NCI-H1694 (cell line): ENCODE measurements at places on chromosomes 16 and 17.

DNA sequence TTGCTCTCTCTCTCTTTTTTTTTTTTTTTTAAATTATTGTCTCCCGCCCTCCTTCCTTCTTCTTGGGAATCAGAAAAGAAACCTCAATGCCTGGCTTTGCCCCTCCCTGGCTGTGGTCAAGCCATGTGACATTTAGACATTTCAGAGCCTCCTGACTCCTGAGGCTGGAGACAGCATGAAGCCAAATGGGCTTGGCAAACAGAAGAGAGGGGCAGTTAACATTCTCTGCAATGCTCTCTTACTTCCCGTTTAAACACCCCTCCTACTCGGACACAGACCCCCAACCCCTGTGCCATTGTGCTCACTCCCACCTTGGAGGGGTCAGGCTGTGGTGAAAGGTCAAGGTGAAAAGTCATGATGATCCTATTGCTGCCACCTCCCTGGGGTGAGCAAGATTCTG, 14.7 kb upstream of the MEOX1 start:
- DNase-seq = no peak

DNA sequence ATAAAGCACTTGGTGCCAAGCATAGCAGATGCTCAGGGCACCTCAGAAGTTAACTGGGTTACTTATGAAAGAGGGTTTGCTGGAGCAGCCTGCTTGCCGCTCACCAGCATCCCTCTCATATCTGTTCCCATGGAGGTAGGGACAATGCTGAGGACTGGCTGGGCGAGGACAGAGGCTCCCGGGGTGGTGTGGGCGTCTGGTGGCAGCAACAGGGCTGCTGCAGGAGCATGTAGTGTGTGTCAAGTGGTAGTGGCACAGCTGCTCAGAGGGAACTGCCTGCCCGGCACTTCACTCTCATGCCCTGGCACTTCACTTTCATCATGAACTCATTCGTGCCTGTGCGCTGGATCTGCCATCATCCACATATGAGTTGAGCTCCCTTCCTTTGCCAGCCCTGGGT, 26.9 kb upstream of the ZNHIT3 start:
- DNase-seq = no peak

- no peak for DNase-seq
Measured at GRCh38 chr16:30603945-30604315, 6.3 kb downstream of the ZNF689 start.

DNA sequence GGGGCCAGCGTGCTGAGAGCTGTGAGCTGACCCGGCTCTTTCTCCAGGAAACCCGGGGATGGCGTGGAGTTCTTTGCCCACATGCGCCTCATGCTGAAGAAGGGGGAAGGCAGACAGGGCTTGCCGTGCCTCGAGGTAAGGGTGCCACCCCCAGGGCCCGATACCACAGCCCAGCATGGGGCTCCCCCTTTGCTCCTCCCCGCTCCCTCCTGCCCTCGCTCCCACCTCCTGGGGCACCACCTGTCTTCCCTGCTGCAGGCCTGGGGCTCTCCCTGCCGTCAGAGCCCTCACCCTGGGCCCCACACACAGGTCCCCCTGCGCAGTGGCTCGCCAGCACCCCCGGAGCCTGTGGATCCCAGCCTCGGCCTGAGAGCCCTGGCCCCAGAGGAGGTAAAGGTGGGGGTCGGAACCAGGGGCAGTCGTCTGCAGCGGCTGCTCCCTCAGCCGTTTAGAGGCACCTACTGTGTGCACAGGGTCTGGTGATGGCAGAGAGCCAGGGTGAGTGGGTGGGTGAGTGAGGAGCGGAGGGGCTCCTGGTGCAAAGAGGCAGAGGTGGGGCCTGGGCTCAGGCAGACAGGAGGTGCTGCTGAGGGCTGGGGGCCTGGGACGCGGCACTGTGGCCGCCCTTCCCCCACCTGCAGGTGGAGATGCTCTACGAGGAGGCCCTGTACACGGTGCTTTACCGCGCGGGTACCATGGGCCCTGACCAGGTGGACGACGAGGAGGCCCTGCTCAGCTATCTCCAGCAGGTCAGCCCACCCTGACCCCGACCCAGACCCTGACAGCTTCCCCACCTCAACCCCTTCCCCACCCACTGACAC, 5.6 kb downstream of the BAIAP3 start:
- DNase-seq = no peak

DNA sequence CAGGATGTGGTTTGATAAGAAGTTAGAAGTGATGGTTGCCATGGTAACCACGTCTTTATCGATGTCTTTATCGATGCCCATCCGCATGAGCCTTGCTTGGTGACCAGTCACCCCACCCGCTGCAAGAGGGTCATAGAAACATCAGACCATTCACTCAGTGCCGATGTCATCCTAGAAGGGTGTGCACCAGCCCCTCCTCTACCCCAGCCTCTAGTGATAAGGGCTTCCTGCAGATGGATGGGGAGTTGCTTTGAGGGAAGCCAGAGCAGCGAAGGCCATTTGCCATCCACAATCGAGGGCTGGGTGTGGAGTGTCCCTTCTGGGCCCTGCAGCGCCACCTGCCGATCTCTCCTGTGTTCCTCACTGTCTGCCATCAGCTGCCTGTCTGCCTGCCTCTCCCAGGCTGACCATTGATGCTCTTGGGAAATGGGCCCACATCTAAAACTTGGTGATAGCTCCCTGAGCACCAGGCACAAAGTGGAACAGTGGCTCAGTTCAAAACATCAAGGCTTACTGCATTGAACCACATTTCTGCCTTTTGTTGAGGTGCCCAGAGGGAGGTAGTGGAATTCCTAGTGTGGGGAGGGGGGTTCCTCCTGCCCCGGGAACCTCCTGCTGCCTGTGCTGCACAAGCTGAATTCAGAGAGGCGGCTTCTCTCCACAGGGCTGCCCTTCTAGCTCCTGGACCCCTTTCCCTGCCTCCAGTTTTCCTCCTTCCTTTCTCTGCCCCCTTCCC, 8.9 kb downstream of the CALB2 start:
- peak; percentile 65 for DNase-seq

- DNase-seq = no peak
Measured at GRCh38 chr17:71084219-71084618, 914.9 kb downstream of the KCNJ2 start.

- no peak for DNase-seq
Measured at GRCh38 chr17:8273884-8274444, 14.5 kb upstream of the RANGRF start.

GRCh38 chr17:71830866-71831265, 290.0 kb upstream of the SOX9 start:
- DNase-seq = no peak

GRCh38 chr16:50121721-50122445, 31.2 kb upstream of the TENT4B start:
- DNase-seq = no peak

DNA sequence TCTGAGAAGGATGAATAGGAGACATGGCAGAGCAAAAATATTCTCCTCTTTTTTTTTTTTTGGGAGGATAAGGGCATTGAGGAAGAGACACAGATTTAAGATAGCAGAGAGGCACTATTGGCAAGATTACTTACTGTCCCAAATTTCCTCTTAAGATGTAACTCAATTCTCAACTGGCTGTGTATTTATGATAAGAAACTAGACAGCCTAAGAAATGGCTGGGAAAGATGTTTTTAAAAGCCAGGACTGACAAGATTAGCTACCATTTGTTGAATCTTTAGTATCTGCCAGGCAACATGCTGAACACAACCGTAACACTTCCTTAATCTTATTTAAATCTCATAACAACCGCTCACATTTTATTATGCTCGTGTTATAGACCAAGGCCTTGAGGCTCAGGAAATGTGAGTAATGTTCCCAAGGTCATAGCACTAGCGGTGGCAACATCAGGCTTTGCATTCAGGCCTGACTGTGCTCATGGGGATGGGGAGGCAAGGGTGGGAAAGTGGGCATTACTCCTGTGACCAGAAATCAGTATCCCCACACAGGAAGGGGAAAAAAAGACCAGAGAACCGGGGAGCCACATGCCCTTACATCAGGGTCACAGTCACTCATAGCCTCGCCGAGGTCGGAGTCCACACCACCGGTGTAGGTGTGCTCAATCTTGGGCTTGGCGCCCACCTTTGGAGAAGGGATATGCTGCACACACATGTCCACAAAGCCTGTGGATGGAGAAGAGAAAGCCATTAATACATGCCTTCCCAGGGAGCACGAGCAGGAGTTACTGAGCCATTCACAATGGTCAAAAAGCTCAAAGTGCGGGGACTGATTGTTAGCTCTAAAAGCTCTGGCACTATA, 15.6 kb downstream of the HIGD1B start:
- no peak for DNase-seq

GRCh38 chr16:19044769-19045168, 22.6 kb upstream of the COQ7 start:
- DNase-seq = no peak

GRCh38 chr16:71930013-71930563, 34.8 kb downstream of the IST1 start:
- DNase-seq = no peak

GRCh38 chr16:20191566-20191965, 117.9 kb upstream of the GPR139 start:
- DNase-seq = no peak

DNA sequence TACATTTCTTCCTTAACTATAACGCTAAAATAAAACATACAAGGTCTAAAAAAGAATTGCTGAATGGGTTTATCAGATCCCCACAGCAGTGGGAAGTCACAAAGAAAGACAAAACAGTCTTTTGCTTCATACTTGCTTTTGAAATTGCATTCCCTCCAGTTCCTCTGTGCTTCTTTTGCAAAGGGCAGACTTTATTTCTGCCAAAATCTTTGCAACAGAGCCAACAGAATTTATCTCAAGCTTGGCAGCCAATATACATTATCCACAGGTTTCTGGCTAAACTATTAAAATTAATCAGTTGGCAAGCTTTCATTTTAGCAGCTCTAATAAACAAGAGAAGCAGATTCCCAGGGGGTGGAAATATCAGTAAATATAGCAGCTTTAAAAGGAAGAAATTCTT, 378.9 kb upstream of the CA10 start:
- DNase-seq = no peak

DNA sequence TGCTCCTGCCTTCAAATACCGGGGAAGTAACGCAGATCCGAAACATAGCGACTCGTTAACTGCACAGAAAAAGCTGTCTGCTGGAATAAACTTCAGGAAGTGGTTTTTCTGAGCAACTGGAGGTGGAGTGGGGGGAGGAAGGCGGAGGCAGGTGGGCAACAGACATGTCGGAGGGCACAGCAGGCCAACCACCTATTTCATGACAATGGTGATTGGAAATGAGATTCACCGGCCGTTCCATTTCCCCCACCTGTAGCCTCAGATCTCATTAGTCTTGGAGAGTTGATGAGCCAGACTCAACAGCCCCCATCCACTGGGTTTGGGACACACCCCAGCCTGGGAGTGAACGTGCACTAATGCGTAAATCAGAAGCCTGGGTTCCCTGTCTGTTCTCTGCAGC, 7.7 kb upstream of the PECAM1 start:
- DNase-seq = no peak

DNA sequence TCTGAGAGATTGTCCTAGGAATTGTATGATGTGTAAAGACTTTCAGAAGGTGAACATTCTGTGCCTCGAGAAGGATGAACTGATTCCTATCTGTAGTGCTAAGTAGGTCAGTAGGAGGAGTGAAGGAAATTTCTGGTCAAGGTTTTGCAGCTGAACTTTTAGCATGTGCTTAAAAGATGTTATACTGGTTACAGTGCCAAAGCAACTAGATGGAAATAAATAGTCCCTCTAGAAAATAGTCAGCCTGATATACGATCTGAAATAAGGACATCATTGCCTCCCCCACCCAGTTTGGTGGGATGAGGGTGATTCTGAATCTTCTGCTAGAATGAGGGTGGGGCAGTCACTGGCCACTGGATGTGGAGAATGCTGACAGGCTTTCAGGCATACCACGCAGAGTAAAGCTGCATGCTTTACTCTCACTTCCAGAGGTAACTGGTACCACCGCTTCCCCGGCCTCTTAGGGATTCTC, 57.2 kb upstream of the VPS4A start:
- no peak for DNase-seq

DNA sequence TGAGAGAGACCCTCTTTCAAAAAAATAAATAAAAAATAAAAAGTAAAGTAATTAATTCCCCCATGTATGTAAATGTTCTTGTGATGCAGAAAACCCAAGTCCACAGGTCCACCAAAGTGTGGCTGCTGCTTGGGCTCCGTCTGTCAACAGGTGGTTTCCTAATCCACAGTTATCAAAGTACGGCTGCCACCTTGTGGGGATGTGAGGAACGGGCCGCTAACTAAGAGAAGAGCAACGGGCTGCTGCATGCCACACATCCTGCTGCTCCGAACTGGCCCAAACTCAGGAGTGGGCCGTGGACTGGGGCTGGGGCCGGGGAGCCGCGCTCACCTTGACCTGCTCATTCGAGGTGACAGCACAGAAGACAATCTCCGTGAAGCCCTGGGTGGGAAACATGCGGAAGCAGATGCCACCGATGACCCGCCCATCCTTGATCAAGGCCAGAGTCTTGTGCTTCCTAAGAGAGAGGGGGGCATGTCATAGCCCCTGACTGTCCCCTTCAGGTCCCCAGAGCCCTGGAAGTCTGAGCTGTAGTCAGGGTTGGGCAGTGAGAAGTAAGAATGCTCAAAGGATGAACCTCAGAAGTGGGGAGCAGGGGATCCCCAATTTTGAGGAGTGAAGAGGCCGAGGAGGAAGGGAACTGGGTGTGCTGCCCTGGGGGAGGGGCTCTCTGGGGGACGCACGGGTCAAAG, 4.3 kb downstream of the KAT2A start:
- DNase-seq = peak; percentile 82

GRCh38 chr17:79562192-79562930, 48.5 kb downstream of the RBFOX3 start:
- no peak for DNase-seq

DNA sequence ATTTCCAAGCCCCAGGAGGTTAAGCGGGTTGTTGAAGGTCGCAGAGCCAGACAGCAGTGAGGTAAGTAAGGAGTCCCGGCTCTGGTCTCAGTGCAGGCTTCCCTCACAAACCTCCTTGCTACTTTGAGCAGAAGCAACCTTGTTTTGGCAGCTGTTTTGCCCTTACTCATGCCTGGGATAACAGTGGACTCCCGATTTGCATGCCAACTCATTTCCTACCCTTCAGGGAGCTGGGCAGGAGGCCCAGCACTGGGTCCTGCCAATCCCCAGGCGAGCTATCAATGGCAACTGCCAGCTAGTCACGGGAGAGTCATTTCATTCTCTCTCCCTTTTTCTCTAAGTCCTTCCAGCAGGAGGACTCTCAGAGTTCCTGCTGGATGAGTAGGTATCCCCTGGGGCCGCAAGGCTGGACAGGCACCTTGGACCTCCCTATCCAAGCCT, 72.0 kb upstream of the KSR1 start:
- DNase-seq = peak; percentile 36

DNA sequence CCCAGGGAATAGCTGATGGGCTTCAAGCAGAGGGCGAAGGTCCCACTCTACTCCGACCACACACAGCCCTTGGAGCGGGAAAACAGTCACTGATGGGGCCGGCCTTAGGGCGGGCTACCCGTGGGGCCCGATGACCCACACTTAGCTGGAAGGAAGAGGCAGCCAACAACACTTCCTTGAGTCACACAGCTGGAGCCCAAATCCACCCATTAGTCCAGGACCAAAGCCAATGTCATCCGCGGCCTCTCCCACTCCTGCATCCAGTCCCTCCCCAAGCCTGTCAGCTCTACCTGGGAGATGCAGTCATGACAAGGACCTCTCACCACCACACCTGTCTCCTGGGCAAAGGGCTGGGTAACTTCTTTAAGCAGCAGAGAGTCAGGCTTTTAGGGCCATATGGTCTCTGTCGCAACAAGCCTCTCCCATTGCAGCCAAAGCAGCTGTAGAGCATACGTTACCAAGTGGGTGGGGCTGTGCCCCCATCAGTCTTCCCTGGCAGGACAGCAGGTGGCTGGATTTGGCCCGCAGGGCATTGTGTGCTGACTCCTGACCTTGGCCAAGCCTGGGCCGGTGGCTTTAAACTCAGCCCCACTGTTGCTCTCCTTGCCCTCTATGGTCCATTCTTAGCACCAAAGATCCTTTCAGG, 110.7 kb downstream of the SOCS1 start:
- DNase-seq = peak; percentile 29
